ENCODE measurements at places on chromosomes 6 and 20.

DNA sequence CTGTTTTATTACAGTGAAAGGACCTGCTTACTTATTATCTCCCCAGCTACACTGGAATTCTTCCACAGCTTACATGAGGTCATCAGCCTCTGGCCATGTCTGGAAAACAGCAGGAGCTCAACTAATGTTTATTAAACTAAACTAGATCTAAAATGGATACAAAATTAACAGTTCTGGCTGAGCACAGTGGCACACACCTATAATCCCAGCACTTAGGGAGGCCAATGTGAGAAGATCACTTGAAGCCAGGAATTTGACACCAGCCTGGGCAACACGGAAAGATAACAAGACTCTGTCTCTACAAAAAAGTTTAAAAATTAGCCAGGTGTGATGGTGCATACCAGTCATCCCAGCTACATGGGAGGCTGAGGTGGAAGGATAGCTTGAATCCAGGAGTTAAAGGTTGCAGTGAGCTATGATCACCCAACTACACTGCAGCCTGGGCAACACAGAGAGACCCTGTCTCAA is 220.8 kb upstream of the MARCKS start:
- no peak for DNase-seq

DNA sequence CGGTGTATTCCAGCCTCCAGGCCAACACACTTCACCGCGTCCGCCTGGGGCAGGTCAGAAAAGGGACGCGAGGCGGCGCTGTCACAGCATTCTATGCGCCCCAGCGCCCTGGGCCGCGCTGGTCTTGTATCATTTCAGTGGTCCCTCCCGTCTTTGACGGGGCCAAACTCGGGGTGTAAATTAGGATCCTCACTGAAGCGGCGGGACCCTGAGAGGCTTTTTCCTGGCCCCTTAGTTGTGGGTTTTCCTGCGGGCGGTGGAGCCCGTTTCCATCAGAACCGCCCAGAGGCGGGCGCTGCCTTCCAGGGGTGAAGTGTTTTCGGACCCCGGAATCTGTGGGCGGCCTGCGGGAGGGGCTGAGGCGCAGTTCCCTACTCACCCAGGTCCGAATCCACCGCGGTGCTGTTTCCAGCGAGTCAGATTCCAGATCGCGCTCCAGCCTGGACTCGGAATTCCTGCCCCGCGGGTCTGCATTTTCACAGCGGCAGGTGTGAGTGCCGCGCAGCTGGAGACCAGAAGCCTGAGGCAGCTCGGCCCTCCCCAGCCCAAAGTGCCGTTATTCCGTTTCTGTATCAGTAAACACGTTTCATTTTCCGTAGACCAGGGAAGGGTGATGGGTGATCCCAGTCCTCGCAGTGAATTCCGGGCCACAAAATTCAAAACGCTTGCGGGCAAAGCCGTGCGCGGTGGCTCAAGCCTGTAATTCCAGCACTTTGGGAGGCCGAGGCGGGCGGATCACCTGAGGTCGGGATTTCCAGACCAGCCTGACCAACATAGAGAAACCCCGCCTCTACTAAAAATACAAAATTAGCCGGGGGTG is 3.9 kb upstream of the MICB start:
- DNase-seq = peak; percentile 61

DNA sequence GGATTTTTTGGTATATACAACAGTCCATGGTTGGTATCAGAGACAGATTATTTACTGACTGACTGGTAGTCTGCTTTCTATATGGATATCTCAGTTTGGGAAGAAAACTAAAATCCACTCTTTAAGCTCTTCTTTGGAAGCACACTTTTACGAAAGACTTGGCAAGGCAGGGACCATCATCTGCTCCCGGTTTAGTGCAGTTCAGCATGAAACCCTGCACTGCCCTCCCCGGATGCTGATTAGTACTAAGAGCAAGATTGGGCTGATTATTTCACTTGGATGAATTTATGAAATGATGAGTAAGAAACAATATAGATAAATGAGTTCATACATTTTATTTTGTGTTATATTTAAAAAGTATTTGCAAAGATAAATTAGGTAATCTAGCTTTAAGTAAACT is 56.3 kb downstream of the RGS17 start:
- DNase-seq = no peak

- no peak for DNase-seq
Observed at GRCh38 chr6:116022841-116023445, 37.7 kb downstream of the FRK start.

- DNase-seq = no peak
Observed at GRCh38 chr6:43983191-43983590, 144.1 kb downstream of the MRPL14 start.

- DNase-seq = no peak
Observed at GRCh38 chr20:9375221-9375681, 139.1 kb upstream of the LAMP5 start.

- DNase-seq = no peak
Observed at GRCh38 chr6:17858584-17858983, 128.9 kb downstream of the KIF13A start.

- DNase-seq = no peak
Observed at GRCh38 chr6:44868335-44868668, 459.8 kb upstream of the RUNX2 start.

DNA sequence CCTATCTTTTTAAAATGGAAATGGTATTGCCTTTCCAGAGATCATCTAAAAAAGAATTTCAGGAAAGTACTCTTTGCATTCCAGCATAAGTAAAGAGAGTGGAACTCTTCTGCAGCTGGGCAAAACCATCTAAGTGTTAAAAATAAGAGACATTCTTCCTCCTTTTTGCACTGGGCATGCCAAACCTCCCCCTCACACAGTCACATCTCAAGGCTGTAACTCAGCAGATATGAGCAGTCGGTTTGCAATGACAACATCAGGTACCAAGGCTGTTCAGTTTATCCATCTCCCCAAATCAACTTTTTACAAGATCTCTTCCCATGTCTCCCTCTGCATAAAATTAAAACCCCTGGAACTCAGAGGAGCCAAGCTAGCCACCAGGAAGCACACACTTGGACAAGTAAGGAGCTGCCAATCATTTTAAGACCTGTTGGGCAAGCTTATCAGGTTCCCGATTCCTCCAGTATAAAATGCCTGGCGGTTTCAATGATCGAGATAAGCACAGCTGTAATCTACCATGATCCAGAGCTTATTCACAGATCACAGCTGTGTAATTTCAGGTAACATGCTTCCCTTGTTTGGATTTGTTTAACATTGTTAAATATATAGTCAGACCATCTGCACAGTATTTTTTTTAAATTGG is 23.2 kb downstream of the ID4 start:
- no peak for DNase-seq

GRCh38 chr20:51498765-51499540 is 43.6 kb downstream of the NFATC2 start:
- no peak for DNase-seq

- DNase-seq = no peak
Observed at GRCh38 chr6:49522710-49523593, 23.2 kb downstream of the GLYATL3 start.

GRCh38 chr6:137894779-137895385 is 27.8 kb downstream of the TNFAIP3 start:
- DNase-seq = no peak

- no peak for DNase-seq
Observed at GRCh38 chr6:149445095-149445466, 39.7 kb downstream of the ZC3H12D start.

DNA sequence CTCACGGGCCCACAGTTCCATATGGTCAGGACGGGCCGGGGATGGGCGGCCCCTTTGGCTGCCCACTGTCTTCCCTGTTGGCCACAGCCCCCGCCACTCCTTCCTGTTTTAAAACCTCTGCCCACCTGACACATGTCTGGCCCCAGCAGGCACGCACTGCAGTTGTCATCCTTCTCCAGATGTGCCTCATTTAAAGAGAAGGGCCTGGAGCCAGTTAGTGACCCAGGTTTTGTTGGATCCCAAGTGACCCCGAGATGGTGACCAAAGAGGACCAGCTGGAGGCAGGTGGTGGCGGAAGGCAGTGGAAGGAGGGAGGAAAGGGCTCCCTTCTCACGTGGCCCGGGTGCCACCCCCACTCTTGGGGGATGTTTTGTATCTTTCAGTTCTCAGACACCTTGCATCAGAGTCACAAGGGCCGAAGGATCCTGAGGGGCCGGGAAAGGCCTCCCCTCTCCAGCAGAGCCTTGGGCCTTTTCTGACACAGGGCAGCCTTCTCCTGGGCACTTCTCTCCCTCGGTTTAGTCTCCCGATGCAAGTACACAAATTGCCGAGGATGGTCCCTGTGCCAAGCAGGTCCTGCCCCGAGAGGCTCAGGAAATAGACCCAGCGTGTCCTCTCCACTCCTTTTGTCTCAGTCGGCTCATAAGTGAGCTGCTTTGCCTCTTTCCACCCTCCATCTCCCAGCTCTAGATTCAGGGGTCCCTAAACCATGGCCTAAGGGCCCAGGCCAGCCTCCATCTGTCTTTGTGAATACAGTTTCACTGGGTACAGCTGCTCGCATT is 117.6 kb downstream of the SULF2 start:
- no peak for DNase-seq

DNA sequence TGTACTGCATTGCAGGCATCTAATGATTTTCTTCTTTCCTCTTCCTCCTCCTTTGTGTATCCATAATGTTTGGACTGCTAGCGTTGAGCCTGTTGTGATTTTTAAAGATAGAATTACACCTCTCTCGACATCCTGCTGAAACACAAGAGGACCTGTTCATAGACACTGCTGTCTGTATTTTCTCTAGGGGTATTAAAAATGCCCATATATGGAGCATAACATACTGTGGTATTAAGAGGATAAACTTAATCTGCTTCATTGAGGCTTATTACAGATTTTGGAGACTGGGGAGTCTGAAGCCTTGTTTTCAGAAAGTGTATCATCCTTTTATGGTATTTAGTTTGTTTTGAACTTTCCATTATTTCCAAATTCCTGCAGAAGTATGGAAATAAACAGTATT is 414.3 kb downstream of the CDKAL1 start:
- no peak for DNase-seq

DNA sequence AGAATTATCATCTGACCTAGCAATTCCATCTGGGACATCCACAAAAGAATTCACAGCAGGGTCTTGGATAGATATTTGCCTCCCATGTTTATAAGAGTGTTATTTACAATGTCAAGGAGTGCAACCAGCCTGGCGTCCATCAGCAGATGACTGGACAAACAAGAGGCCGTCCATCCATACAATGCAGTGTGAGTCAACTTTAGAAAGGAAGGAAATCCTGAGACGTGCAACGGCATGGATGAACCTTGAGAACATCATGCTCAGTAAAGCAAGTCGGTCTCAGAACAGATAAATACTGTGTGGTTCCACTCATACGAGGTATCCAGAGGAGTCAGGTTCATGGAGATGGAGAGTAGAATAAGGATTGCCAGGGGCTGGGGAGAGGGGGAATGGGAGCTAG is 46.4 kb downstream of the FOXF2 start:
- no peak for DNase-seq

- no peak for DNase-seq
Observed at GRCh38 chr6:79231101-79231500, 3.4 kb downstream of the HMGN3 start.

- DNase-seq = no peak
Observed at GRCh38 chr20:17995967-17996819, 27.4 kb downstream of the MGME1 start.

DNA sequence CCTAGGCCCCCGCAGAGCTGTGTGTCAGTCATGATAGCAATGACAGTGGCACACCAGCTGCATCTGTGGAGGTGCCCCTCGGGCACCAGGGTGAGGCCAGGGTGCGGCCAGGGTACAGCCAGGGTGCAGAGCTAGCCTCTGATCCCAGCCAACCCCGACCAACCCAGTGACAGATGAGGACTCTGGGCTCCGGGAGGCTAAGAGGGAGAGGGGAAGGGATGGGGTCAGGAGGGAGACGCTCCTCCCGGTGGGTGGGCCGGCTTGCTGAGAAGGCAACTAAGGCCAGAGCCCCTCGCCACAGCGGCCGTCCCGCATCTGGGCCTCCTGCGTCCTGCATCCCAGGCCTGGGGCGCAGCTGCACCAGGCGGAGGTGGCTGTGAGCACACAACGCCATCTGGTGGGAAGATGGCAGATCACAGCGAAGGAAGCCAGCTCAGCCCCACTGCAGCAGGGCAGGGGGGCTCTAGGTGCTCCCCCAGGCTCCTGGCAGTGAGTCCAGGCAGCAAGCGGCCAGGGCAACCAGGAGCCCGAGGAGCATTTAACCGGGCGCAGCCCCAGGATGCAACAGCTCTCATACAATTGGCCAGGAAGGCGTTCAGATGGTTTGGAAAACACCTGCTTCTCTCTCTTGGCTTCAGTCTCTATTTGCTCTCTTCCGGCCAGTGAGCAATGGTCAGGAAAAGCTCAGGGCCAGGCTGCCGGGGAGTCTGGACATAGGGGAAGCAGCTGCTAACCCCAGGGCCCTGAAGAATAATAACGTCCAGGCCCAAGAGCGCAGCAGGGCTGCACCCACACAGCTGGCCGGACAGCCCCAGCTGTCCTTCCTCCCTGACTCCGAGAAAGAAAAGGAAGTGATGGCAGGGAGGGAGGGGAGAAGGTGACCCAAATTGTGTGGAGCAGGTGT is 169.4 kb downstream of the TAF4 start:
- DNase-seq = no peak

- DNase-seq = peak; percentile 37
Observed at GRCh38 chr20:31833130-31833930, 12.1 kb downstream of the FOXS1 start.

DNA sequence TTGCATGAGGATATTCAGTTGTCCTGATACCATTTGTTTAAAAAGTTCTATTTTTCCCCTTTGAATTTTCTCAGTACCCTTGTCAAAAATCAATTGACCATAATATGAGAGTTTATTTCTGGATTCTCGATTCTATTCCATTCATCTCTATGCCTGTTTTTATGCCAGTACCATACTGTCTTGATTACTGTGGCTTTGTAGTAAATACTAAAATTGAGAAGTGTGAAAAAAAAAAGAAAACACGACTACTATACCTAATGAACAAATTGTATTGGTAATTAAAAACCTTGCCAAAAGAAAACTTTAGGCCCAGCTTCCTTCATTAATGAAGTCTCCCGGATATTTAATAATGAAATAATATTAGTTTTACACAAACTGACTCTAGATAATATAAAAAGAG is 185.7 kb downstream of the TBC1D7 start:
- DNase-seq = no peak

- no peak for DNase-seq
Observed at GRCh38 chr6:15417811-15418210, 171.9 kb downstream of the JARID2 start.

- DNase-seq = no peak
Observed at GRCh38 chr6:11712760-11713159, 65.8 kb downstream of the ADTRP start.

DNA sequence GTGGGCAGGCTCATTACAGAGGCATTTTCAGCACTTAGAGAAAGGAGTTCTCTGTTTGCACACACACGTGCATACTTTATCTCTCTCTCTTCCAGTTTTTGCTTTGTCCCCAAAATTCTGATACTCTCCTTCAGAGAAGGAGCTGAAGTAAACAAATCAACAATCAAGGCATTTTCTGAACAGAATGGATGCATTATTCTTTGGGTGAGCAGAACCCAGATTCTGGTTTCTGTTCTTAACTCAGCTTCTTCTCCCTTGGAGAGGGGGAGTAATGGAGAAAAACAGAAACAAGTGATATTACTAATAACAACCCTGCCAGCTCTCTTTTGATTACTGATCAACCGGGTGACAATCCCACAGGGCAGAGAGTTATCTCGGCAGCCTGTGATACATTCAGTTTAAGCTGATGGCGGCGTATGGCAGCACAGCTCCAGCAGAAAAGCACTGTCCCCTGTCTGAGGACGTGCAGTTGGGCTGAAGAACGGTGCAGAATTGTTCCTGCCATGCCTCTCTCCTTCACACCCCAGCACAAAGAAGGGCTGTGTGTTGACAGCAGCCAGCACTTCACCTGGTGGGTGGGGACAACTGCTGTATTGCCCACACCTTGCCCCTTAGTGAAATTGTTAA is 47.3 kb upstream of the SASH1 start:
- no peak for DNase-seq

- no peak for DNase-seq
Observed at GRCh38 chr6:135796643-135797305, 54.7 kb upstream of the PDE7B start.

Data from stimulated activated CD8-positive, alpha-beta memory T cell treated with anti-CD3 and anti-CD28 coated beads, Interleukin-4, amount 100 ng/mL, for 1 hour (primary cell).